ENCODE measurements at places on chromosomes 5 and 9. TPM values are rescaled to one million over a fixed set of nuclear protein-coding genes. Genes with fewer than 3 reads are reported as not detected.

- DNase-seq, result no peak
Measured at GRCh38 chr9:138022121-138022741, 144.6 kb downstream of the CACNA1B start.

DNA sequence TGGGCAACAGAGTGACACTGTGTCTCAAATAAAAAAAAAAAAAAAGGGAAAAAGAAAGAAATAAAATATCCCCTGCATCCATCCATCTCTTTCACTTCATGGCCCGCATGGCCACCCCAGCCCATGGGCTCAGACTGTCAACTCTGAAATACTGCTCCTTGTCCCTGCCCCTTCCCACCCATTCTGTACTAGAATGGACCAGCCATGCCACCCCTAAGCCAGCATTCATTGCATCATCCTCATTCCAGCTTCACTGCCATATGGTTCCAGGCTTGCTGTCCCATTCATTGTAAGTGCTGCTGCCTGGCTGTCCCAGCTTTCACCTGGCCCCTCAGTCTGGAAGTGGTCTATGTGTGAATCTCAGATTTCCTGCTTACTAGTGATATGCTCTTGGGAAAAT is 46.2 kb downstream of the SPRY4 start:
- no peak for DNase-seq

- no peak for DNase-seq
Measured at GRCh38 chr9:134571946-134572917, 69.4 kb upstream of the COL5A1 start.

DNA sequence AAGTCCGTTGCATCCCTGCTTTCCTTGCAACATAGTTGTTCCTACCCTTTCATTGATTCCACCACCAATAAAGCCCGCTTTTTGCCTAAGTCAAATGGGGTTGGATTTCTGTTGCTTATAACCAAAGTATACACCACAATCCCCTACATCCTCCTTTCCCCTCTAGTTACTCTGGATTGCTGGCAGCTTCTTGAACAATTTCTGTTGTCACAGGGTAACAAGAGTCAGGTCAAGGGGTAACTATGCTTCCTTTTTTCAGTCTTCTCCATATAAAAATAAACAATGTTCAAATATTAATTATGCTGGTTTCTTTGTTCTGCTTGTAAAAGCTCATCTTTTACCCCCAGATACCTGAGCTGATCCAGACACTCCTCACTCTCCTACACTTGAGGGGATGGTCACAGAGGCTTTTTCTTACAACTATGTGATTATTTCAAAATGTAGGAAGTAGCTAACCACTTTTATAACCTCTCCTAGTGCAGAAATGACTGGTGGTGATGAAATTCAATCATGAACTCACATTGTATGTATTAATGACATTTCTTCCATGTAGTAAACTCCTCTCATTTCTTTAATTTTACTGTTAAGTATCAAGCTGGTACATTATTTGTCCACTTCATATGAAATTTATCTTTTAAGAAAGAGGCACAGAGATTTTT is 136.5 kb downstream of the SNX18 start:
- DNase-seq, result no peak

GRCh38 chr5:180080486-180081280 is 9.1 kb upstream of the RNF130 start:
- DNase-seq, result no peak

DNA sequence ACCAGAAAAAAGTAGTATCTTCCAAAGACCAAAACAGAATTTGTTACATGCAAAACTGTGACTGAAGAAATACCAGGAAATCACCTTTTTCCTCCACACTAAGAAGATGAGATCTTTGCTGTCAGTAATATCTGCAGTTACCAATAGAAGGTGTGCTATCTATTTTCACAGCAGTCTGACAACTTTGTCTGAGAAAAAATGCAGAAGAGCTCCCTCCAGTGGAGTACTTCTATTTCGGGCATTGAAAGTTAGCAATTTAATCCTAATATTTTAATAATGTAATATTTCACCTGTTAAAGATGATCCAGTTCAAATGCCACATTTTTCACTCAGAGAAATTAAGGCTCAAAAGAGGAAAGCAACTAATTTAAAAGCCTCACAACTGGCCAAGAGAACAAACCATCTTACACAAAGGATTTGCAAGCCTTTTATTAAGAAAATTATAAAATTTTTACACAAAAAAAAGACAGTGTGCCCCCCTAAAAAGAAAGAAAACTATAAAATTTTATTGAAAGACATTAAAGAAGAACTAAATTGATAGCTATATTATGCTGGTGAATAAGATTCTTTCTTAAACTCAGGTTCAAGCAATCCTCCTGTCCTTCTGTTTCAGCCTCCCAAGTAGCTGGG is 50.6 kb downstream of the DEPDC1B start:
- DNase-seq, result peak; percentile 17

- no peak for DNase-seq
Measured at GRCh38 chr5:174111287-174111973, 65.9 kb downstream of the NSG2 start.

GRCh38 chr5:77128411-77129061 is 41.5 kb upstream of the ZBED3 start:
- DNase-seq, result no peak

- no peak for DNase-seq
Measured at GRCh38 chr5:7904170-7904569, 35.2 kb downstream of the MTRR start.

DNA sequence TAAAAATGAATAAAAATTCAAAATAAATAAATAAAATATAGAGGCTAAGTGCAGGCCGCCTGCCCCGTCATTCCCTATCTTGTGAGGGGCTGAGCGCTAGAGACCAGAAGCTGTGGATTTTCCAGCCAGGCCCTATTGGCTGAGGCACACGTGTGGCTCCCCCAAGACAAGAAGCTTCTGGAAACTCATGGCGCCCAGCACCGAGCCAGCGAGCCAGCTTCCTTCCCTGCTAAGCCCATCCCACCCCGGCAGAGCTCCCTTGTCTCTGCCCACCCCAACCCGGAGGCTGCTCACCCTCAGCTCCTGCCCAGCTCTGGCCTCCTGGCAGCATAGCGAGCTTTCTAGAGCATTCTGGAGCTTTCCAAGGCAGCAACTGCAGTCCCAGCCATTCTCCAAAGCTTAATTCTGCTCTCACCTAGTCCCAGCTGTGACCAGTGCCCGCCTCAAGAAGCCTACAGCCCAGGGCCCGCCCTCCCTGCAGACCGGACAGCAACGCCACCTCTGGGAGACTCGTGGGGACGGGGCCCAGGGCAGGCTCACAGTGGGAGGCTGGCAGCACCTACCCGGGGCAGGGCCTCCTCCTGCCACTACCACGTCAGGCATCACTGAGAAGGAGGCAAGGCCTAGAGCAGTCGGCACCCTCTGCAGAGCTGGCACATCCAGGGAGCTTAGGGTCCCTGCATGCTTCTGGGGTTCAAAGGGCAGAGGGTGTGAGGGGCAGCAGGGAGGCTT is 23.2 kb upstream of the TMEM250 start:
- no peak for DNase-seq

- DNase-seq, result no peak
Measured at GRCh38 chr5:114391321-114391720, 29.5 kb downstream of the KCNN2 start.

DNA sequence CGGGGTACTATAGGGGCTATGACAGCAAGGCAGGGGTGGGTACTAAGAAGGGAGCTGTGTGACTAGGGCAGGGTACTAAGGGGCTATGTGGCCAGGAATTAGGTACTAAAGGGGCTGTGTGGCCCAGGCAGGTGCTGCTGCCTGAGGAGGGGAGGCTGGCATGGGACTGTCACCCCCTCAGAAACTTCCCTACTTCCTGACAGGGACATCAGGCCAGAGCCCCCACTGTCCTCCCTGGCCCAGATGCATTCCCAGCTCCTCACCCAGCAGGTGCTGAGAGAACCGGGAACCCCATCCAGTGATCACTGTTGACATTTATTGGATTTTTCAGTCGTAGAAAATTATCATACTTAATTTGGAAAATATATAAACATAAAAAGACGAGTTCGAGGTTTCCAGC is 26.6 kb downstream of the IRX2 start:
- no peak for DNase-seq

DNA sequence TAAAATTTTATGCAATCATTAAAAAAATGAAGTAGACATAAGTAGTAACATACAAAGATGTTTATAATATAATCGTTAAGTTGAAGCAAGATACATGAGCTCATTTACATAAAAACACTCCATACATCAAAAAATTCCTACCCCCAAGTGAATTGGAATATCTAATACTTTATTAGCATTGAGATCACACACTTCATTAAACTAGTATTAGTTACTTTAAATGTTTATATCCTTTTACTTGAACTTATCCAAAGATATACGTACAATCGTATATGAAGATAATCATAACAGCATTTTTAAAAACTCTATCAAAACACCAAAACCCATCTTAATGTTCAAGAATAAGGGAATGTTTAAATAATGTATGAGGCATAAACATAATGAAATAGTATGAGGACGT is 275.1 kb downstream of the RFX3 start:
- DNase-seq, result peak; percentile 84

- DNase-seq, result peak; percentile 27
Measured at GRCh38 chr5:150022158-150022531, 21.6 kb downstream of the HMGXB3 start.

GRCh38 chr5:175328176-175328575 is 115.8 kb downstream of the DRD1 start:
- no peak for DNase-seq

DNA sequence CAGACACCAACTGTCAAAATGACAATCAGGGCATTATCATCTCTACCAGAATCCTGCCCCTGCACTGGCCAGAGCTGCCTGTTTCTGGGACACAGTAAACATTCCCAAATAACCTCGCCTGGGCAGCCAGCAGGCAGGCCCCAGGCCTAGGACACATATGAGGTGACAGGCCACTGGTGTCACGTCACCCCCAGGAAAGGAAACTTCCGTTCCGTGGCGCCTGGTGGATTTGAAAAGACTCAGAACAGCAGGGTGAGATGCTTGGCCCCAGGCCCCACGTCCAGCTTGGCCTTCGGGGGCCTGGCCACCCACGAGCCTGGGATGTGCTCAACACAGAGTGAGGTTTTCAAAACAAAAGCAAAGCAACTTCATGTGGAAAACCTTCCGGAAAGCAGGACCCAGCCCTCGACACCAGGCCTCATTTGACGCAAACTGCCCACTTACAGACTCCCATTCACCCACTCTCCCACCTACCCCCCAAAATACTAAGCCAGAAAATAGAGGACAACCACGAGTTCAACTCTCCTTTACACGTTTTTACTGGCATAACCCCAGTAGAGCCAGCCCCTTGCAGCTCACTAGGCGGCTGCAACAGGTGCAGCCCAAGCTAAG is 1.2 kb downstream of the SEMA4D start:
- DNase-seq, result peak; percentile 52

DNA sequence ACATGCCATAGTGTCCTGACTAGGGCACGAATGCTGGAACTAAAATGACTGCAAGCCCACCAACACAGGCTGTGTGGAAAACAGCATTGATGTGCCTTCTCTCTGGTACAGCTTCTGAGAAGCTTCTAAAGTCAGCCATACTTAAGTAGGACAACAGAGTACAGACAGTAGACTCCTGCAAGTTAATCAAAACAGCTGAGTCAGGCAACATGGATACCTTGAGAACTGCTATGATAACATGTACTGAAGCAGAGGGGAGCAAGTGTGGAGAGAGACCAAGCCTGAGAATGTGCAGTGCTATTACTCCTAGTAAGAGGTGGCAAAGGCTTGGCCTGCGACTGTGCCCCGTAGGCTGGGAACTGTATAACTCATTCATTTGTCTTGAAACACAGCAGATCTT is 2.5 kb downstream of the ISCA1 start:
- DNase-seq, result no peak

- DNase-seq, result peak; percentile 62
Measured at GRCh38 chr5:108101130-108101529, 280.8 kb downstream of the FBXL17 start.

- DNase-seq, result no peak
Measured at GRCh38 chr5:124634228-124634739, 112.2 kb downstream of the ZNF608 start.

DNA sequence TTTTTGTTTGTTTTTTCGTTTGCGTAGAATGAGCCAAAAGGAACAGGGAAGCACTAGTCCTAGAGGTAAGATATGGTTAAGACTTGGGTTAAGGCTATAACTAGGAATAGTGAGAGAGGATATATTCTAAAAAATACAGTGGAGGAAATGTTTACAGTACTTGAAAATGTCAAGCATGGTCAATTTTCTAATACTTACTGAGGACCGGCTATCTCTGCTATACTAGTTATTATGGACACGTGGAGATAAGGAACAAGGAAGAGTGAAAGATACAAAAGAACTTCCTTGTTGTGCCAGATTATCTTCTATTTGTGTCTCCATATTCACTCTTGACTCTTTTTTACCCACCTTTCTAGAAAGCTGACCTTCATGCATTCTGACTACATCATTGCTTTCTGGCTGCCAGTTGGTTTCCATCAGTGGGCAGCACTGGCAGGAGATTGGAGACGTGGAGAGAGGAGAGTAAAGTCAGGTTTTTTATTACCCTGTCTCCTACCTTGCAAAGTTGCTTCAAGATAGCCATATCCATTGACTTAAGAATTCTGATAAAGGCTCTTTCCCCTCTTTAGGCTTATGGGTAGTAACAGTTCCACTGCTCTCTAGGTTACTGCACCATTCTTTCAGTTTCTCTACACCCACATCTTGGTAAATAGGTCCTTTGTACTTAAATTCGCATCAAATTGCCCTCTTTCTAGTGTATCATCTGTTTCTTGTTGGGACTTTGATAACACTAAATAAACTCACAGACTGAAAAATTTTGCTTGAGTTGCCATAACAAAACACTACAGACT is 9.0 kb upstream of the RFX3 start:
- no peak for DNase-seq

The HRH2 gene
- 11.3 TPM for total RNA-seq

The SHISAL2B gene
- 0.34 TPM for total RNA-seq

The ACER2 gene
- total RNA-seq, result 4.9 TPM

The GABRG2 gene
- 0.14 TPM for total RNA-seq

The AFAP1L1 gene
- 22.8 TPM for total RNA-seq

The GRIA1 gene
- 2.2 TPM for total RNA-seq

The RPL12 gene
- total RNA-seq, result 768 TPM

Data from lung (tissue), 17 donors.